ENCODE measurements at places on chromosomes 7 and 10.

- DNase-seq: no peak
These were observed 384.3 kb upstream of the PODXL start for GRCh38 chr7:131940621-131941165.

DNA sequence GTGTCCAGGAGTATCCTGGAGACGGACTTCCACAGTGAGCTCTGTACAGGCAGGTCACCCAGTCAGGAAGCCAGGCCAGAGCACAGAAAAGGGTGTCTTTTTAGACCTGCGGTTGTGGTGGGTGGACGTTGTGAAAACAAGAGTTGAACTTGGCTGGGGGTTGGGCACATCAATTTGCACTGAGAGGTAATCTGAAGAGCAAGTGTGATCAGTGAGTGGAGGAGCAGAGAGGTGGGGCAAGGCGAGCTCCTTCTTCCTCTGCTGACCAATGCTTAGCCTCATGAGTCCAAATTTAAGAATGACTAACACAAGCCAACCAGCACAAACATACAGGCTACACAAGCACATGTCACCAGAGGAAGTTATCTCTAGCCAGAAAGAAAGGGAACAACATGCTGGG, 310.8 kb downstream of the TCERG1L start:
- DNase-seq: no peak

GRCh38 chr7:18721429-18721828, 225.9 kb downstream of the HDAC9 start:
- no peak for DNase-seq

DNA sequence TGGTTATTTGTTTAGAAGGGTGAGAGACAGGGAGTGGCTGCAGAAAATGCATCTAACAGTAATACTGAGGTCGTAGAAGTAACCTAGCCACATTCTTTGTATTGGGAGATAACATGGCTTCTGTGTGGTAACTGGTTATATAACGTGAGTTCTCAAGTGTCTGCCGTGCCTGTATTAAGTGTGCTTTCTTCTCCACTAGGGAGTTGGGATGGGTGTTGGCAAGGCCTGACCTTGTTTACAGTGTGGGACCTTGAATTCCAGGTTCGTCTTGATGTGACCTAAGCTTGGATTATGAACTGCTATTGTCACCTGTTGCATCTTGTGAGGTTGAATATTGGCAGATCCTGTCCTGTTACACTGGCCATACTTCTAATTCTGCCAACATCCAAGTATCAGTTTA, 145.3 kb upstream of the NAMPT start:
- no peak for DNase-seq

GRCh38 chr7:142485617-142486226, 227.9 kb upstream of the PRSS58 start:
- no peak for DNase-seq

- no peak for DNase-seq
These were observed 886 bp downstream of the NSUN6 start for GRCh38 chr10:18650404-18650997.

DNA sequence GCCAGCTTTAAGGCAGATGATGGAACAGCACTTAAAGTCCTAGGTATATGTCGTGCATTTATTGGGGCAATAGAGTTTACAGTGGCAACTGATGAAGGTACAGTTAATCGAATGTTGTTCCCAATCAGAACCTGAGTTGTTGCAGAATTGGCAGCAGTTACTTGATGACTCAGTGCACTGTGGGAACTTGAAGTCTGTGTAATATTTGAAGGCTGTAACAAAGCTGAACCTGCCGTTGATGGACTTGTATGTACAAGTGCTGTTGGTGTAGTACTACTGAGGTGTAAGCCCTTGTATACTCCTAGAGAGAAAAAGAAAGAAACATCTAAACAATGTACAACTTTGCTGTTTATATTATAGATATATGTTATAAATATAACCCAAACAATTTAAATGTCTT, 75.3 kb downstream of the EPC1 start:
- no peak for DNase-seq

DNA sequence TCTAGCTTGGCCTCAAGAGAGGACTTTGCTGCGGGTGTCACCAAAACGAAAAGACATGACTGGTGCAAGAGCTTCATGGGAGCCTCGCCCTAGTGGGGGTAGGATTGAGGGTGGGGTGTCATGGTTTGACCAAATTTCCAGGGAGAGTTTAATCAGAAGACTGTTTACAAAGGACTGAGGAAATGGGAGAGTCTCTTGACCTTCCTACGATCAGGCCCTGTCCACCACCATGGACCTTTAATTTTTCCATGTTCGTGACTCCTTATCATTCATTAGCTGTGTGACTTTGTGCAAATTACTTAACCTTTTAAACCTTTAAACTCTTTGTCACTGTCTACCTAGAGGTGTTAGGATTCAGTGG, 23.0 kb downstream of the AKR1E2 start:
- DNase-seq: no peak
